Stimulated activated CD4-positive, alpha-beta T cell treated with anti-CD3 and anti-CD28 coated beads, Interleukin-1b, Interleukin-23, amount 100 ng/mL, for 1 hour (primary cell): ENCODE measurements at places on chromosomes 1 and 21.

- no peak for DNase-seq
Observed at GRCh38 chr1:7454895-7455784, 316.0 kb upstream of the VAMP3 start.

DNA sequence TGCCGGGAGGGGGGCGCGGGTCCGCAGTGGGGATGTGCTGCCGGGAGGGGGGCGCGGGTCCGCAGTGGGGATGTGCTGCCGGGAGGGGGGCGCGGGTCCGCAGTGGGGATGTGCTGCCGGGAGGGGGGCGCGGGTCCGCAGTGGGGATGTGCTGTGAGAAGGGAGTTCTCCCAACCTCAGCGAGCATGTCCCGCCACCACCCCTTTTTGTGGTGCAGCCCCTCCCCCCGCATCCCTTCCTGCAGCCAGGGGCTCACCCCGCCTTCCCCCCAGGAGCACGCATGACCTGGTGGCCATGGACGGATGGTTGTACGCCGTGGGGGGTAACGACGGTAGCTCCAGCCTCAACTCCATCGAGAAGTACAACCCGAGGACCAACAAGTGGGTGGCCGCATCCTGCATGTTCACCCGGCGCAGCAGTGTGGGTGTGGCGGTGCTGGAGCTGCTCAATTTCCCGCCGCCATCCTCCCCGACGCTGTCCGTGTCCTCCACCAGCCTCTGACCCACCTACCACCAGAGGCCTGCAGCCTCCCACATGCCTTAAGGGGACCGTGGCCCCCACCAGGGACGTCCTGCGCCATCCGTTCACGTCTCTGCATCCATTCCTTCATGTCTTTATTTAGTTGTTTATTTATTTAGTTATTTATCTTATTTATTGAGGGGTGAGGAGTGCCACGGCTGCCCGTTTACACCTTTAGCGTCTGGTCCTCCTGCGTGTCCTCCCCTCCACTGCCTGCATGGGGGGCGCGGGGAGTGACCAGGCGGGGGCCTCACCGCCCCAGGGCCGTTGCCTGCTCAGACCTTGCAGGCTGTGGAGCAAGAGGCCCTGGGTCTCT is 1.4 kb upstream of the PLEKHN1 start:
- DNase-seq = no peak

- DNase-seq = no peak
Observed at GRCh38 chr1:106986603-106987002, 69.9 kb upstream of the PRMT6 start.

- DNase-seq = no peak
Observed at GRCh38 chr1:246214708-246215509, 292.2 kb downstream of the SMYD3 start.

DNA sequence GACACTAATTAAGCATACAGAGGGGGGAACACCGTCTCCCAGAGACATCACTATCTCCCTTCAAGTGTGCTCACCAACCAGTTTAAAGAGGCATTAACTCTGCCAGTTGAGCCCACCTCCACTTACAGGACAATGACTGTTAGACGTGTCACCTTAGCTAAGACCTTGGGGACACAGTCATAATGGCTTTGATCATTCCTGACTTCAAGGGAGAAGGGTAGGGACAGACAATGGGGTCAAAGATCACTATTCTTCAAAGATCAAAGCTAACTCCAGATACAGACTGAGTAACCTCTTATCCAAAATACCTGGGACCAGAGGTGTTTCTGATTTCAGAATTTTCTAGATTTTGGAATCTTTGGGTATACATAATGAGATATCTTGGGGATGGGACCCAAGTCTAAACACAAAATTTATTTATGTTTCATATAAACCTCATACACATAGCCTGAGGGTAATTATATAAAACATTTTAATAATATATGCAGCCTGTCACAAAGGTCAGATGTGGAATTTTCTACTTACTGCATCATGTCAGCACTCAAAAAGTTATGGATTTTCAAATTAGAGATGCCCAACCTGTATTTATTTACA is 246.1 kb downstream of the SLC45A1 start:
- no peak for DNase-seq
